ENCODE measurements at places on chromosomes 2 and 18.

- DNase-seq: no peak
Observed at GRCh38 chr2:172763079-172763478, 27.4 kb downstream of the RAPGEF4 start.

GRCh38 chr18:3596637-3597384, 146.8 kb downstream of the TGIF1 start:
- no peak for DNase-seq

DNA sequence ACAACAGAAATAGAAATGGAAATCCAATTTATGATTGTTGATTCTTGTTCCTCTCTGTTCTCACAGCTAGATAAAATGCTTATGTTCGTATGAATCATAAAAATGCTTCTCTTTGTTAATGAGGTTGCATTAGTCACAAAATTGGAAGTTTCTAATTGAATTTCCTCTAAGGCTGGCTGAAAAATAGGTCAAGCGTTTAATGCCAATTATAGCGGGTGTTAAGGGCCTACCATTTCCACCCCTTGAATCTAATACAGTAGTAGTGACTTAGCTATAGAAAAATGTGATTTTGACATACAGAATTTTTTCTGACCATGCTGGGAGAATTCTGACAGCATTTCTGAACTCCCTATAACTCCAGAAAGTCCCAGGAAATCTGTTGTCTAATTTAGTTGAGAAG, 107.1 kb downstream of the TTN start:
- DNase-seq: no peak

GRCh38 chr18:22494771-22495170, 77.1 kb upstream of the CTAGE1 start:
- no peak for DNase-seq

- no peak for DNase-seq
Observed at GRCh38 chr18:11096411-11096810, 53.0 kb downstream of the PIEZO2 start.

DNA sequence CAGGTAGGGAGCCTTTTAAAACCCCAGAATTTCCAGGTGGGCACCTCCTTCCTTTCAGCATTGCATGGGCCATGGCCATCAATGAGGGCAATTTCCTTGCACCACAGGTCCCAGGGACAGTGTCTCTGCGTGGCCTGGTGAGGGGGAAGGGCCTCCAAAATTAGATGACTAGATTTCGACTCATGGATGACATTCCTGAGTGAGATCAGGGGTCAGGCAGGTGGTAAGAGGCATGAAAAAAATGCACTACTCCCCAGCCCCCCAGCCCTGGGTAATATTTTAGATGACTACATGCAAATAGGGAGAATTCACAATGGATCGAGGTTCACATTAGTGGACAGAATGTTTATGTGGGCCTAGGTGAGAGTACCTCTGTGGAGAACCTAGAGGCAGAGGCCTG, 19.0 kb upstream of the IGFBP5 start:
- no peak for DNase-seq

DNA sequence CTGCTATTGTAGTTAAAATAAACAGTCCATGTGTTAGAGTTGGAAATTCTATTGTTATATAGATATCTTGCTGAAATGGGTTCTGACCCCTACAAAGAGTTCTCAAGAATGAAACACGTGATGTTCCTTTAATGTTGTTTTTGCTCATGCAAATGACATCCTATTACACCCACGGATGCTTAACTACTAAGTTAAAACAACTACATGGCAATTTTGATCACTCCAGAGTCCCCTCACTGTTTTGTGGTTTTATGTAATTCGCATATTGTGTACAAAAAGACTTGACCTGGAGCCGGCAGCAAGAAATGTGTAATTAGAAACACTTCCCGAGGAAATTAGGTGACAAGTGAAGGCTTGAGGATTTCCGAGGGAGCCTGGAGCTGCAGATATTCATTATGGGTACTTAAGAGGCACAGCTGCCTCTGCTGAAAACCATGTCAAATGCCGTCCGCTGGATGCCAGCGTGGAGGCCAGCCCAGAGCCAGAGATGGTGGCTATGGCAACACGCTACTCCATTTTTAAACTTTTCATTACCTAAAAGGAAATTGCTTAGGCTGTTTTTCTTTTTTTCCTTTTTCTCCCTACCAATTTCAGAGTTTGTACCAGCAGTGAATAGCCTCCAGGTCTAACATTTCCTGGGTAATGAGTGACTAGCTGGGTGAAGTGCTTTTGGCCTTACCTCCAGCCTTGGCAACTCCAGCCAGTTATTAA, 21.0 kb upstream of the CABLES1 start:
- DNase-seq: no peak

- DNase-seq: no peak
Observed at GRCh38 chr2:37543999-37544557, 127.4 kb downstream of the CDC42EP3 start.

DNA sequence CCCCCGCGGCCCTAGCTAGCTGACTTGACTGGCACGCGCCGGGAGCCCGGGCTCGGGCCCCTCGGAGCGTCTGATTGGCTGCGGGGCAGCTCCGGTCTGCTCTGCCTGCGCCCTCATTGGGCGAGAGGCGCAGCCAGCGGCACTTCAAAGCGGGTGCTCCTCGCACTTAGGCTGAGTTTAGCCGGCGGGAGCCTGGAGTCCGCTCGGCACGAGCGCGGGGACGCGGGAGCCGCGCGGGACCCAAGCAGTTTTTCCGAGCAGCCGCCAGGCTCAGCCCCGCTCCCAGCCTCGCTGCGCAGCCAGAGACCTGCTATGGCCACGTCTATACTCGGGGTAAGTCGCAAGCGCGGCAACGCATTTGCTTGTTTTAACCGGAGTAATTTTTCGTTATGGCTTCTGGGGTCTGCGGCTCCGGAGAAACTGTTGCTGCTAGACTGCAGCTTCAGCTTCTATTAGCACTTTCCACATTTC, at the start of gene SP9:
Gene SP9, plus strand, starts transcription at position 174 of the 471 bp plus-strand sequence. Its CDS starts 139 bp downstream, at position 313.
- no peak for DNase-seq

DNA sequence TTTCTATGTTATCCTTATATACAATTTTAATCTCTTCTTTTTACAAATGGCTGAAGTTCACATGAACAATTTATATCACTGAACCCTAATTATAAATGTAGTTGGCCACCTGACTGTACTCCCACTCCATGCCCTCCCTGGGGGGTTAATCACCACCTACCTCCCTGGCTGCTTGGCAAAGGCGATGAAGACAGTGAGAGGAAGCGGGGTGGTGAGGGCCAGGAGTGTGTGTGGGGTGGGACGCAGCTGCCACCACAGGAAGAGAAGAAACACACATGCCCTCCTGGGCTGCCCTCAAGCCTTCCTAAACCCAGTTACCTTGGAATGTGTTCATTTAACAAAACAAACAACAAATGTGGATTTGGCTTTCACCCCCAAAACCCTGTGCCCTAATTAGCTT, 87.0 kb upstream of the REV1 start:
- DNase-seq: no peak

DNA sequence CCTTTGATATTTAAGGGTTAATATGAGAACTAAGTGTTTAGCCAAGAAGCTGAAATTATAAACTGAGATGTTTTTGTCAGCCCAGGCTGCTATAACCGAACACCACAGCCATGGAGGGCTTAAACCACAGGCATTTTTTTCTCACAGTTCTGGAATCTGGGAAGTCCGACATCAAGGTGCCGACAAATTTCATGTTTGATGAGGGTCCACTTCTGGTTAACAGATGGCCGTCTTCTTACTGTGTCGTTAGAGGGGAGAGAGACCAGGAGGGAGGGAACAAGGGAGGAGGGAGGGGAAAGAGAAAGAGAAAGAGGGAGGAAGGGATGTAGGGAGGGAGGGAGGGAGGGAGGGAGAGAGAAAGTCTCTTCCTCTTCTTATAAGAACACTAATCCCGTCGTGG, 6.5 kb upstream of the CNDP2 start:
- no peak for DNase-seq

DNA sequence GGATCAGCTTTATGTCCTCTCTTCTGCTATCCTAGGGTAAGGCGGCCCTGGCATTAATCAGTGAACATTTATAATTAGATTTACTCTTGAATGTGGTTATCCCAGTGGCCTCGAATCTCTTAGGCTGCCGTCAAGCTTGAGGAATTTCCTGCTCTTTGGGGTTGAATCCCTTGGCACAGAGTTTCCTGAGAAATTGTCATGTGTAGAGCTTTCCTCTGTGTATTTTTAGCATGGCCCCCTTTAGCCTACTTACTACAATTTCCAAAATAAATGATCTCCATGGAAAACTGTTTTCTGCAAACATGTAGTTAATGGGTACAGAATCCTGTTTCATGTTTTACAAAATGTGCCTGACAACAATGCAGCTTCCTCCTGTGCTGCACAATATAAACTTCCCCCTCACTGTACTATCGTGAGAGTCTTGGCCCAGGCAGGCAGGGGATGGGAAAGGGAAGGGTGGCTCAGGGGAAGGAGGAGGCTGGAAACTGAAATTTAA, 18.1 kb downstream of the NCAPH start:
- no peak for DNase-seq

GRCh38 chr2:28252311-28252710, 140.3 kb upstream of the FOSL2 start:
- no peak for DNase-seq

GRCh38 chr2:237327175-237327950, 86.6 kb downstream of the COL6A3 start:
- no peak for DNase-seq

DNA sequence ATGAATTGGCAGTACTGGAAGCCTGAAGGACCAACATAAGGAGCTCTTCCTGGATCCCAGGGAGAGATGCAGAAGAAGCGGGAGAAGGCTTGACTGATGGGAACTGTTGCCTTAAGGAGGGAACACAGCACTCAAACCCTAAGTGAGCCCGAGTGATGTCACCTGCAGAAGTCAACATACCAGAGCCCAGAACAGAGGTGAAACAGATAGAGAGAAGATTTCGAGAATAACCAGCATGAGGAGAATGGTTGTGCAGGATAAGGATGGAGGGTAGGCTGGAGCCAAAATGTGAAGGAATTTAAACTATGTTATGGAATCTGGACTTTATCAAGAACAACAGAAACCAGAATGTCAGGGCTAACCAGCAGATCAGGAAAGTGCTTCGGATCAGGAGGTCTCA, 463.1 kb upstream of the DDX18 start:
- no peak for DNase-seq

GRCh38 chr2:172969166-172969565, 106.5 kb upstream of the MAP3K20 start:
- no peak for DNase-seq

DNA sequence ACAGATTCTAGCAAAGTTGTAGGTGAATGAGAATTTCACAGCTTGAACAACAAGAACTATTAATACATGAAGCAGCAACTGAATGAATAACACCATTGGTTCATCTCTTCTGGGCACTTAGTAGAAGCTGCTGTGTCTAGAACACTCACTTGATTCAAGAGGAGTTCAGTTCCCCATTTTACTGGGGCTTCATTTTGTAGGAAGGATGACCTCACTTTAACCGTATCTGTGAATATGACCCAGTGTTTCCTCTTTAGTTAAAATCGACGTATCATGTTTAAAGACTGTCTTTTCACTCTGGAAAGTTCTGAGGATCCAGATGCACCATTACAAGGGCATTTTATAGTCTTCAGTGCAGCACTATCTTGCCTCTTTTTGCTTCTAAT, 47.8 kb downstream of the LRRTM1 start:
- no peak for DNase-seq

DNA sequence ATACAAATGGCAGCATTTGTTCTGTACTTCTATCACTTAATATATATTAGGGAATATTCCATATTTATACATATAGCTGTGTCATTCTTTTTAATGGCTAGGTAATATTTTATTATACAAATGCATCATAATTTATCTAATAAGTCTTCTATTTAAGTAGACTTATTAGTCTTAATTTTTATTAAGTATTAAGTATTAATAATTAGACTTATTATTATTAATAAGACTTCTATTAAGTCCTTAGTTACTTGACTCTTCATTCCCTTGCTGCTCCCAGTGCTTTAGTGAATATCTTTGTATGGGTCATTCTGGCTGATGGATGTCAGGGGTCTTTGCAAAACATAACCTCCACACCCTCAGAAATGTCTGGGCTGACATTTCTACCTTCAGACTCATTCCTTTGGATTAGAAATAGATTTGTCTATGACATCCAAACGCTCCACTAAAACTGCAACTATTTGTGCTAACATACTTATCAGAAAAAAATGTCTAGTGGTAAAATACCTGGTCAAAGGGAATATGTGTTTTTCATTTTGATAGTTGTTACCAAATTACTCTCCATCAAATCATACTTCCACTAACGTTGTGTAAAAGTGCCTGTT, 35.8 kb downstream of the EN1 start:
- DNase-seq: no peak

DNA sequence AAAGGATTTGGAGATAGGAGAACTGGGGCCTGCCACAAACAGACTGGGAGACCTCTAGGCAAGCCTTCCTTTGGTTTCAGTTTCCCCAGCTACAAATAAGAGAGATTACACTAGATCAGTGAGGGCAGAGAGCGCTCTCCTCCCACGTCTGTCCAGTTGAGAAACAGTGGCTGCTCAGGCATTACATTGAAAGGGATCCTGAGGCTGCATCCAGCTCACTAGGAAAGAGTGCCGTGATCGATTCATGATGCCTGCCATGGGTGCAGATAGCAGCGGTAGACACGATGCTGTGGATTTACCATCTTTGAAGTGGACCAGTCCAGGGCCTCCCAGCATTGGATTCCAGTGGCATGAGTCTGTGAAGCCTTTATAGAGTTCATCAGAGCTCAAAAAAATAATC, 62.6 kb downstream of the EN1 start:
- DNase-seq: no peak

DNA sequence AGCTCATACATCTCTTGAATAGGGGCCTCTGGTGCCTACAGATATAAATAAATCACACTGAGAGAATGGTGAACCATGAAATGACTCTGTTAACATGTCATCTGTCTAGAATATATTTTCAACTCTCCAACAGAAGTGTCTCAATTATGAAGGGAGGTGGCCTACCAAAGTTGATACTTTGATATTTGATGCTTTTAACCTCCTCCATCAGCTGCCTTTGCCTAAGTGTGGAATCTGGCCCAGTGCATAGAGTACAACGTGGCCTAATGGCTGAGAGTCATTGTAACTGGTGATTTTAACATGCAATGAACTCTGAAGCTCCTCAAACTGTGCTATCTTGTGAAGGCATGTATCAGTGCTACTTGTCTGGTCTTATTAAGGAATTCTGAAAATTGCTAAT, 93.4 kb downstream of the MYO3B start:
- peak; percentile 33 for DNase-seq

DNA sequence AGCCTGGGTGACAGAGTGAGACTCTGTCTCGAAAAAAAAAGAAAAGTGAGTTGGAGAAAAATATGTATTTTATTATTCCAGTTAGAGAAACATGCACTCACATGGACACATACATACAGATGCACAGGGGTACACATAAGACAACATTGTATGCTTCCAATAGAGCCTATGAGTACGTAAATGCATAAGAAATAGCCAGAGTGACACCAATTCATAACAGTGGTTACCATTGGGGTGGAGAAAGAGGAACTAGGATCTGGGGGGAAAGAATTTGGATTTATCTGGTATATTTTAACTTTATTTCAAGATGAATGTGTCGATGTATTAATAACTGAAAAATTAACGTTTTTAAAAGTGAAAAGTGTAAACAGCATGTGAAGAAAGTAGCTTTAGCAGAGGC, 16.1 kb downstream of the IL36A start:
- DNase-seq: no peak
